ENCODE measurements at places on chromosomes 12 and 14. TPM values are rescaled to one million over a fixed set of nuclear protein-coding genes. Genes with fewer than 3 reads are reported as not detected.

SLCO1C1 gene
- not detected for total RNA-seq

- DNase-seq, result no peak
These were observed 219.3 kb upstream of the NOS1 start for GRCh38 chr12:117580718-117581062.

- DNase-seq, result no peak
These were observed 291.7 kb downstream of the RMST start for GRCh38 chr12:97754306-97754705.

- peak; percentile 16 for DNase-seq
These were observed 142.0 kb downstream of the SCARB1 start for GRCh38 chr12:124721501-124722162.

Data from IMR-90 (cell line).